ENCODE measurements at places on chromosomes 13 and 19.

- peak; percentile 85 for DNase-seq
Observed at GRCh38 chr19:42284066-42284501, 15.0 kb downstream of the CIC start.

- DNase-seq = peak; percentile 75
Observed at GRCh38 chr19:11587302-11587974, 9.8 kb upstream of the ZNF627 start.

GRCh38 chr13:76982061-76982460 is 9.8 kb upstream of the CLN5 start:
- no peak for DNase-seq

GRCh38 chr13:110746438-110746837 is 32.9 kb downstream of the ING1 start:
- DNase-seq = no peak

DNA sequence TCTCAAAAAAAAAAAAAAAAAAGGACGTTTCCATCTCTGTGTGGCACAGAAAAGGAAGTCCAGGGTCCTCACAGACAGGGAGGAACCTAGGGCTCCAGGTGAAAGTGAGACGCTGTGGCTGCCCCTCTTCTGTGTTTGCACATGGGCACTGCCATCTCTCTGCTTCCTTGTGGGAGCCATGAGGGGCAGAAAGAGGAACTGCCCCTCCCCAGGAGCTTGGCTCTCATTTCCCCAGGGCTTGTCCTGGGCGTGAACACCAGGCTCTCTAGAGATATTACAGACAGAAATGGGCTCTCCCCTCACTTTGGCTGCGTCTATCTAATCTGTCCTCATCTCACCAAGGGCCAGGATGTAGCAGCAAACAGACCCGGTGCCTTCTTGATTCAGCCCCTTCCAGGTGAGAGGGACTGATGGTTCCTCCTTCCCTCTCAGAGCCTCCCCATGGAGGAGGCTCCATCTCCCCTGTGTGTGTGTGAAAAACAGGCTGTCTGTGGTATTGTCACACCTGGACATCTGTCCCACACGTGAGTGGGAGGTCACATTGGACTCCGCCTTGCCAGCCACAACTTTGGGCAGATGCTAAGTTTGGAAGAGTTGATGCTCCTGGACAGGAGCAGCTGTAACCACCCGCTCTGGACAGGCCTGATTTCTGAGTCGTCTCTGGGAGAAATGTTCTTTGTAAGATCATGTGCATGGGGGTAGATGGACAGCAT is 840 bp upstream of the LILRA4 start:
- DNase-seq = no peak

DNA sequence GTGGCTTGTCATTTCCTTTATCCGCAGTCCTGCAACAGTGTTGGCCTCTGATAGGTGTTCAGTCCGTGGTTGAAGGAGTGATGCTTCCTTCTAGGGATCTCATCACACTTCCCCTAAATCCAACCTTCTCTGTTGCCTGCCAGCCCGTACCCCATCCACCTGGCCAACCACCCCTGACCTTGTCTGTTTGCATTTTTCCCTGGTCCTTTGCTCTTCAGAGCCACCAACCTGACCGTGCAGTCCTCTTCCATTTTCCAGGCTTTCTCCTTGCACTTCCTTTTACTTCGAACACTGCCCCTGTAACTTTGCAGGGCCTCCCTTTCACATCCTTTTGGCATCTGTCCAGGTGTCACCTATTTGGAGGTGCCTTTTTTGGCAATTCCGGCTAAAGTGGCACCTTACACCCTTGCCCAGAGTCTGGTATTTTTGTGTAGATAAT is 696 bp downstream of the ZNF460 start:
- DNase-seq = peak; percentile 6

GRCh38 chr13:31264151-31264550 is 64.4 kb downstream of the B3GLCT start:
- no peak for DNase-seq

DNA sequence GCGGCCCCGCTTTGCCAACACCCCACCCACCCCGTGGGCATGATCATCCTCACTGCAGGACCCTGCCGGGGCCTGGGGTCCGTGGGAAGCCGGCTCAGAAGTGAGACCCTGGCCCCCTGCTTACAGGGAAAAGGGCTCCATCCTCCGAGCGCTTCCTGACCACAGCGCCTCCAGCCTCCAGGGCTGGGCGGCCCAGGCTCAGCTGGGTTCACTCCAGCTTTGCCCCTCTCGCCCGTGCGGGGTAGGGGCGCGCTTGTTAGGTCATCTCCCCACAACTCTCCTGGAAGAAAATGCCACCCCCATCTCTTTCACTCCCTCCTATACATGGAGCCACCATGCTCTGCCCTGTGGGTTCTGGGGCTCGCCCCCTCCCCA is 6.6 kb upstream of the C1QTNF9B start:
- no peak for DNase-seq

DNA sequence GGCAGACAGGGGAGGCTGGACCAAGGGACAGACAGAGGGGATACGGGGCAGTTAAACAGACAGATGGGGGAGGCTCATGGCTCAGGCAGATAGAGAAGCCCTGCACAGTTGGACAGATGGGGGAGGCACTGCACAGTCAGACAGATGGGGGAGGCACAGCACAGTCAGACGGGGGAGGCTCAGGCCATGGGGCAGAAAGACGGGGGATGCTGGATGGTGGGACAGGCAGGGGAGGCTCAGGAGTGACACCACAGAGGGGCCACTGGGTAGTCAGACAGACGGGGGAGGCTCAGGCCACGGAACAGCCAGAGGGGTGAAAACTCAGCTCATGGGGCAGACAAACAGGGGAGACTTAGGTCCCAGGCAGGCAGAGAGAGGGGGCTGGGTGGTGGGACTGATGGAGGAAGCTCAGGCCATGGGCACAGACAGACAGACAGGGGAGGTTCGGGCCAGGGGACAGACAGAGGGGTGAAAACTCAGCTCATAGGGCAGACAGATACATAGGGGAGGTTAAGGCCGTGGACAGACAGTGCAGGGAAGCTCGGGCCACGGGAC is 886 bp downstream of the MFSD12 start:
- DNase-seq = no peak

GRCh38 chr13:108897955-108898354 is 268.5 kb downstream of the MYO16 start:
- DNase-seq = no peak

DNA sequence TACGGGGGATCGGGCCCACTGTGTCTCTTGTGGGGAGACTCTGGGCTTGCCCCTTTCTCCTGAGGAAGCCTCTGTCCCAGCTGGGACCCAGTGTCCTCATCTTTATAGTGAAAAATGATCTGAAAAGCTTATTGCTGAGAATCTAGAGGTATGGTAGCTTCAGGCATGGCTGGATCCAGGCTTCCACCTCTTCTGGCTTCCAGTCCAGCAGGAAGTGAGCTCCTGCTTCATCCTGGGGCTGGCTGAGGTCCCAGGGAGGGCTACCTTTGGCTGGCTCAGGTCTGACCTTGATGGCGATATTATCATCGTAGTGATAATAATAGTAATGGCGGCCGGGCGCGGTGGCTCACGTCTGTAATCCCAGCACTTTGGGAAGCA is 3.0 kb downstream of the SLC5A5 start:
- no peak for DNase-seq

DNA sequence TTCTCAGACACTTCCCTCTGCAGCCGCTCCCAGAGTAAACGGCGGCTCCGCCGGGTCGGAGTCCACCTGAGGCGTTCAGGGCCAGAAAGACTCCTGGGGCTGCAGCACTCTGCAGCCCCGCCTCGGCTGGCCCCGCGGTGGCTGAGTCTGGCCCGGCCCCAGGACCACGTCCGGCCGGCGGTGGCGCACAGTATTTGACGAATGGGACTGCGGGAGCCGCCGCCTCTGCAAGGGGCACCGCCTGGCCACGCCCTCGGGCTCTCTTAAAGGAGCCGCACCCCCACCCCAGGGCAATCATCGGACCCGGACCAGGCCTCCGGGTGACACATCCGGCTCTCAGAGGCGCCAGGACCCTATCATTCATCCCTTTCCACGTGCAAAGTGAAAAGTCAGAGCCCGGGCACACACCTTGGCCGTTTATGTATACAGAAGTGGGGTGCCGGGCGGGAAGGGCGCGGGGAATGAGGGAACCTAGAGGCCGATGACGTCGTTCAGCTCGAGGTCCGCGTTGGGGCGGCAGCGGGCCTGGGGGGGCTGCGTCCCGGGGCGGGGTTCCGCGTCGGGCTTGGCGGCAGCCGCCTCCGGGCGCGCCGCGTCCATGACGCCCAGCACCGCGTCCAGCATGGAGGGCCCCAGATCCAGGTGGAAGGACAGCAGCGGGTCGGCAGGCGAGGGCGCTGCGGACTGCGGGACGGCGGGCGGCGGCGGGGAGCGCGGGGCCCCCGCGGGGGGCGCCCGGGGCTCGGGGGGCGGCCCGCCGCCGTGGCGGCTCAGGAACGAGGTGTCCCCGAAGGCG is 1.2 kb upstream of the LENG9 start:
- peak; percentile 71 for DNase-seq

- no peak for DNase-seq
Observed at GRCh38 chr13:83515268-83516015, 366.8 kb downstream of the SLITRK1 start.

DNA sequence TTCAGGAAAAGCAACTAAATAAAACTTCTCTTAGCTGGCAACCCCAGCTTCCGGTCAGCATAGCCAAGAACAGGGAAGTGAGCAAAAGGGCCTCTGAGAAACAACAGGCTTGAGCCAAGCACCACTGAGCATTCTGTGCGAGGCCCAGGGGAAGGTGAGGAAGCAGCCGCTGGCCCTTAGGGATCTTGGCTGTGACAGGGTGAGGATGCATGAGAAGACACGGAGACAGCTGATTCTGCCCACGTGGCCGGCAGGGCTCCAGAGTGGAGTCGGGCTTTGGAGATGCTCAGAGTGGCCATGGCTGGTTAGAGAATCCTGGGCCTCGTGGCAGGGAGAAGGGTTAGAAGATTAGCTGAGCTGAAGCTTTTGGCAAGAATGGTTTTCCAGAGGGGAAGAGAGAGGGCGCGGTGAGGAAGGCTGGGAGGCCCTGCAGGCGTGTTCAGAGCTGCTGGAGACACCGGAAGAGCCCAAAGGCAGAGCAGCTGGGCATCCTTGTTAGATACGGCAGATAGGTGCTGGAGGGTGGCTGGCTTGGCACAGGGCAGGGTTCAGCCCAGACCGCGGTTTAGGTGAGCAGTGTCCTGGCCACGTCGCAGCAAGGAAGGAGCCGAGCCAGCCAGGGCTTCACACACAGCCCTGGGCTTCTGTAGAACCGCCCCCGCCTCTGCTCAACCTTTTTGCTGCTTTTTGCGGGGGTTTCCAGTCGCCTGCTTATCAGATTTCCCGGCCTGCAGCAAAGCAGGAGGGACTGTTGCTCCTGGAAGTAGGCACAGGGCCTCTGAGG is 17.3 kb downstream of the UPF1 start:
- DNase-seq = no peak

DNA sequence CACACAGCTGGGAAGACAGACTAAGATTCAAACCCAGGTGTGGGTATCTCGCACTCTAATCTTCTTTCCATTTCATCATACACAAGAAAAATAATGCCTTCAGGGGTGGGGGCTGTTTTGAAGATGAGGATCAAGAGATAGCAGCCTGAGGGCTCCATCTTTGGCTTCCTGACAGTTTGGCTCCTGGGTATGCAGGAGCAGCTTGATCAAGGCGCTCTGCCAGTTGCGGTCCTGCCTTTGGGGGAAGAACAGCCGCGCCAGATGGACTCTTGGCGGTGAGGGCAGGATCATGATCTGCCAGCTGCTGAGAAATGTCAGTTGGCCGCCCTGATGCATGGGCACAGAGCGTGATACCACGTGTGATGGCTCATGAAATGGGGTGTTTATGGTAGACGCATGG is 119.1 kb downstream of the IER2 start:
- no peak for DNase-seq

GRCh38 chr13:99827011-99827772 is 144.4 kb downstream of the ZIC5 start:
- DNase-seq = no peak

DNA sequence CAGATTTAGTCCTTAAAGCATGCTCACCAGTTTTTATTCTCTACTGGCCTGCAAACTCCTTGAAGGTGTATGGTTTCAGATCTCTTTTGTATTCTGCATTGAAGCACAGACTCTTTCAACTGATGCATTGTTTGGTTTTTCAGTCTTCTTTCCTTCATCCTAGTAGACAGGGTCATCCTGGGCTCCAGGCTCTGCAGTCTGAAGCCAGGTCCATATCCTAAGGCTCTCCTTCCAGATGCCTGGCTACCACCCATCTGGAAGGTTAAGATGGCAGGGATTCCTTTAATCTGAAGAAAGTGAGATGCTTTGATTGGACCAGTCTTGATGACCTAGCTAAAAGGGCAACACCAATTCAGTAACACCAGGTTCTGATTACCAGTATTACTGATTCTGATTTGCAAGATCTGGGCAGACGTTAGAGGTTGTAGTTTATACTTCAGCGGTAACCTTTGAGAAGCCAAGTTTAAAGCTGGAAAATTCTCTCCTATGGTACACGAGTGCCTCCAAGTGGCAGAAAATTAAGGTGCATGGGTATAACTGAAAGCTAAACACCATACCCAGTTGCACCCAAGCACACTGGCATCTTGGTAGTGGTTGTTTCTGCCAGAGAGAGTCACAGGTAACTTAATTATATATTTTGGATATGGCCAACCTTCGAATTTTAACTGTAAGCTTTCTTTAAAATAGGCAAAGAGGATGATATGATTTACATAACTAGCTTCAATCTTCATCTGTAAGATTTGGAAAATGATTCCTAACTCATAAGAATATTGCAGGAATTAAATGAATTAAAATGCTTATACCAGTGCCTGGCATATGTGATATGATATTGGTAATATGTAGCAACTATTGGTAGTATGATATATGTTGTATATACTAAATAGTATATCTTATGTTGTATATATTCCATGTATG is 1651.9 kb upstream of the MIR17HG start:
- DNase-seq = no peak

GRCh38 chr13:112250788-112251445 is 125.2 kb upstream of the SPACA7 start:
- no peak for DNase-seq

DNA sequence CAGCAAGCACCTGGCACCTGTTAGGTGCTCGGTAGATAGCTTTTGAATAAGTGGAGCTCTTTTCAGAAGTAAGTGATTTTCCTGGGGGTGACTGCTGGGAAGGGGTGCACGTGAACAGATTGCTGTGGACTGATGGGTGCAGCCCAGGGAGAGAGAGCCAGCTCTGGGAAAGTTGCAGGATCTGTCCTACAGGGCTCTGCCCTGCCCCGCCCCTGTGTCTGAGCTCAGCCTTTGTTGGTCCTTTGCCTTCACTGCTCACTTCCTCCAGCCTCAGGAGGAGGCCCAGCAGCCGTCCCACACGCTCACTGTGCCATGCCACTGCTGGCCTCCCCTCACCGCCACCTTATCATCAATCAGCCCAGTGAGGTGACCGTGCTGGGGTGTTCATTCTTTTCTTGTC is 33.7 kb upstream of the TEX29 start:
- DNase-seq = no peak

GRCh38 chr13:79395881-79396280 is 10.2 kb downstream of the RBM26 start:
- no peak for DNase-seq

DNA sequence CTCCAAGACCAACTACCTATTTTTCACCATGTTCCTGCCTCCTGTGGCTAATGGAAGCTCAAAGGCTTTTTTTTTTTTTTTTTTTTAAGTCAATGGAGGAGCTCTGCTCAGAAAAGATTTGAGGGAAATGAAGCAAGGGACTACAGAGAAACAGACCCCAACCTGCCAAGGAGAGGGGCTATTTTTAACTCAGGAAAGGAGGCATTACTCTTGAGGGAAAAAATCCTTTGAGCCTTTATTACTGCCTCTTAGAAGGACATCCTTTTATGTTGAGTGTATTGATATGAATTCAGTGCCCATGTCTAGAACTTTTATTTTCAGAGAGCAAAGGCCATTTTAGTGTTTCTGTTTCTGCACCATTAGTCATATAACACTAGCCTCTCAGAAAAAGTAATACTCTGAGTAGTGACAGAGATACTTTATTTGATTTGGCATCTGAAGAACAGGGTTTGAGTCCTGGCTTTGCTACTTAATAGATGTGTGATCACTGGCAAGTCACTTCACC is 68.1 kb upstream of the PCDH8 start:
- DNase-seq = no peak
